Upper lobe of right lung (tissue), 1 donor: ENCODE measurements at places on chromosomes 4 and X. TPM values are rescaled to one million over a fixed set of nuclear protein-coding genes. Genes with fewer than 3 reads are reported as not detected.

F11 gene
- total RNA-seq, result 24.7 TPM

F9 gene
- not detected for total RNA-seq

GAGE12J gene
- total RNA-seq, result not detected

DOK7 gene
- 3.6 TPM for total RNA-seq

MEPE gene
- not detected for total RNA-seq

STPG2 gene
- 0.41 TPM for total RNA-seq

SPIN4 gene
- 20.0 TPM for total RNA-seq

ARHGAP36 gene
- not detected for total RNA-seq

KCNE5 gene
- not detected for total RNA-seq

IL9R gene
- 1.2 TPM for total RNA-seq

ARL13A gene
- total RNA-seq, result not detected

RNF212 gene
- total RNA-seq, result 6.9 TPM

HTN1 gene
- not detected for total RNA-seq

EGF gene
- 2.4 TPM for total RNA-seq

BTK gene
- 34.1 TPM for total RNA-seq

TGIF2LX gene
- not detected for total RNA-seq

CFI gene
- 61.0 TPM for total RNA-seq

FANCB gene
- total RNA-seq, result 1.2 TPM

RIBC1 gene
- total RNA-seq, result 0.87 TPM

OPRPN gene
- total RNA-seq, result not detected

RPGR gene
- total RNA-seq, result 18.0 TPM

PAGE1 gene
- not detected for total RNA-seq

CACNA1F gene
- total RNA-seq, result 1.4 TPM

MAGEB10 gene
- not detected for total RNA-seq

ZIC3 gene
- not detected for total RNA-seq

MAML3 gene
- total RNA-seq, result 13.1 TPM

AMOT gene
- 14.7 TPM for total RNA-seq

SYTL5 gene
- total RNA-seq, result 0.46 TPM

ATP1B4 gene
- not detected for total RNA-seq

SORBS2 gene
- total RNA-seq, result 44.9 TPM

TEC gene
- 7.7 TPM for total RNA-seq

PAK3 gene
- total RNA-seq, result 1.4 TPM

IDS gene
- 113 TPM for total RNA-seq

XKRX gene
- total RNA-seq, result 8.4 TPM

TMEM35A gene
- total RNA-seq, result 1.5 TPM

TLR10 gene
- total RNA-seq, result 0.78 TPM

CHRDL1 gene
- 95.8 TPM for total RNA-seq

TSC22D3 gene
- 317 TPM for total RNA-seq

C4orf36 gene
- total RNA-seq, result 2.3 TPM

LIMCH1 gene
- total RNA-seq, result 369 TPM

ASIC5 gene
- total RNA-seq, result not detected

TRIML2 gene
- total RNA-seq, result not detected

PABPC1L2B gene
- total RNA-seq, result not detected

RNF150 gene
- total RNA-seq, result 2.4 TPM
